ENCODE measurements at places on chromosomes 2 and 18.

GRCh38 chr2:195579776-195580555 lies 77.1 kb upstream of the SLC39A10 start:
- DNase-seq, result no peak

DNA sequence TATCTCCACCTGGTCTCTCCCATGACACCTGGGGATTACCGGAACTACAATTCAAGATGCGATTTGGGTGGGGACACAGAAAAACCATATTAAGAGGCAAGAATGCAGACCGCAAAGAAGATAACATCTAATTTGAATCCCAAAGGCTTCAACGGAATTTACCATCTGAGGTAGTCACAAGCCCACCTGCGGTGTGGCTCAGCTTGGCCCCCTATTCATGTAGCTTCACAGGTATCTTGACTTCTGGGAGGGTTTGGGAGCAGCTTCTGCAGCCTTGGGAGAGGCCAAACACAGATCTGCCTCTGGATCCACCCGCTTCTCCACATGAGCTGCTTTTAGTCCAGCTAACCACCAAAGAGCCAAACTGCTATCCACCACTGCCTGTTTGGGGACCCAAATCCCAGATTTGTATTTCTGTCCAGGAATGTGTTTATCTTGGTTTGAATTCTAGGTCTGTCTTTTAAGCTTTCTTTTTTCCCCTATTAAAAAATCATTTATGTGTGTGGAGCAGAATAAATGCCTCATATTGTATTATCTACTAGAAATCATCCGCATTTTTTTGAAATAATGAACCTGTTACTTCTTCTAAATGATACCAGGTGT lies 247.6 kb downstream of the DLGAP1 start:
- no peak for DNase-seq

- DNase-seq, result no peak
Observed at GRCh38 chr2:38108907-38109731, 33.2 kb upstream of the CYP1B1 start.

DNA sequence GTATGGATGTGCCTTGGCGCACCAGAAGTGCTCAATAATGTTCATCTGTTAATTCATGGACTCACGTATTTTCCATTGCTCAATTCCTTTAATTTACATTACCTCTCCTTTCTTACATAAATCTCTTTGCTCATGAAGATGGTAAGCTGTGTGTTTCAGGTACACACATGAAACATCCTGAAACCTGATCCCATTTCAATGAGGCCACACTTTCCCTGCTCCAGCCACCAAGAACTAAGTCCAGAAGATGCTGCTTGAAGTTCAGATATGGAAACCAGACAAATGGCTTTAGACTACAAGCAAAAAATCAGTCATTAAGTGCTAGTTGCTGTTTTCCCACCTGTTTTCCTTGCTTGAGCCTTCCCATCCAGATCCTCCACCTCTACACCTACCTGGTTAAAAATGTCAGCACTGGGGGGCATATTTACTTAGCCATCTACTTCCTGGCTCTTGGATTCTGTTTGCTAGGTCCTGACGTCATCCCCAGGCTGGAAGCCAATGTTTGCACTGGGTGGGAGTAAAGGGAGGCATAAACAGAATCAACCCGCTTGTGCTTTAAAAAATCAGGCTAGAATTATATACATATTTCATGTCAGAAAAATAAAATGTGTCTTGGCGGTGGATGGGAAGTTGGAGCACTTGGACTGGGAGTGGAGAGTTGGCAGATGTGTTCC lies 309.7 kb downstream of the OSR1 start:
- no peak for DNase-seq

DNA sequence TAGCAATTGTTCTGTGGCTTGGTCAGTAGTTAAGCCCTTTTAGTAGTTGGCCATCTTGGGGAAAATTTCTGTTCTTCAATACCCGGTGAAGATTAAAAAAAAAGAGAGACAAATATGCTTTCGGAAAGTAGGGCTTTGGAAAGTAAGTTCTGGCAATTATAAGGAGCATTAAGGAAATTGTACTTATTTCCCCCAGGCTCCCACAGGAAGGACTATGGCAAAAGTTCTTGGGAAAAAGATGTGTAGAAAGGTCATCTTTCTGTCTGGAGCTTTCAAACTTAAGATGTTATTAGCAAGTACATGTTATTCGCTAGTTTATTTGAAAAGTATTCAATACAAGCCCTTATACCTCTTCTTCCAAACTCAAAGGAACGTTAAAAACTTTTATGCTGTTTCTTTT lies 144.5 kb downstream of the MTX2 start:
- DNase-seq, result no peak

GRCh38 chr2:25276569-25277465 lies 64.9 kb downstream of the DNMT3A start:
- peak; percentile 66 for DNase-seq

DNA sequence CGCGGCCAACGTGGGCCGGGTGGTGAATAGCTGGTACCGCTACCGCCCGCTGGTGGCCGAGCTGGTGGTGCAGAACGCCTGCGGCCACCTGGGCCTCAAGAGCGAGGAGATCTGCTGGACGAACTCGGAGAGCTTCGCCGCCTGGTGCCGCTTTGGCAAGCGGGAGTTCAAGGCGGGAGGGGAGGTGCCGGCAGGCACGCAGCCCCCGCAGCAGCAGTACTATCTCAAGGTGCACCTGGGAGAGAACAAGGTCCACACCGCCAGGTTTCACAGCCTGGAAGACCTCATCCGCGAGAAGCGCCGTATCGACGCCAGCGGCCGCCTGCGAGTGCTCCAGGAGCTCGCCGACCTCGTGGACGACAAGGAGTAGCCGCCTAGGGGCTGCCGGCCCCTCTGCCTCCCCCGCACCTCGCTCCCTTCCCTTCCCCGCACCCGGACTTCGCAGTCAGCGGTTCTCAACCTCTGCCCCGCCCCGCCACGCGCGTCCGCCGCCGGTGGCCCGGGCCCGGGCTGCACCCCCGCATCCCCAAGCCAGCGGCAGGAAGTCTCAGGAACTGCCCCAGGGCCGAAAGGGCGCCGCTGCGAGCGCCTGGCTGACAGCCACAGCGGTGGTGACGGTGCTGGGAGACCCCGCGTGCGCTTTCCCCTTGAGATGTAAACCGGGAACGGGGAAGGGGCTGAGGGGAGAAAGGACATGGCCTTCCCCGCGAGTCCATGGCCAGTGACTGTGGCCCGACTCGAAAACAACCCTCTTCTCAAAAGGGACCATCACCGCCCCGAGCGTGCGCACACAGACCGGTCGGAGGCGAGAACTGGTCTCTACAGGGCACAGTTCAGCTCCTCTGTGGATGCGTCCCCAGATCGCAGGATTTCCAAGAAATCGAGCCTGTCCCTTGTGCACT lies 2.2 kb downstream of the LRATD1 start:
- peak; percentile 75 for DNase-seq

- DNase-seq, result no peak
Observed at GRCh38 chr2:121245120-121245820, 39.7 kb downstream of the TFCP2L1 start.

- DNase-seq, result no peak
Observed at GRCh38 chr2:71588497-71589170, 135.3 kb downstream of the DYSF start.

DNA sequence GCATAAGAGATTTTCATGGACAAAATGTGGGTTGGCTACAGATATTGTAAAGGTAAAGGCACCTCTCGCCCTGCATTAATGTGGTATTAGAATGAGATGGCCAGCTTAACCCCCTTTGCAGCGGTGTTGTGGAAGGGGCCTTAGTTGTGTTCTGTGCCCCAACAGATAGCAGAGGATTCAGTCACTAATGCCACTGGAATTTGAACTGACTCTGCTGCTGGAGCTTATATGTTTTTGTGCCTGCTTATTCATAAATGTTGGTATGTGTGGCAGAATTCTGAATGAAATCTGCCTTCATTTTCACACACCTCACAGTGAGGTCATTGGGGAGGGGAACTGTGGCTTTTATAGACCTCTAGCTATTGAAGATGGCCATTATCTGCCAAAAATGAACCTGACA lies 90.7 kb upstream of the ITGA6 start:
- no peak for DNase-seq

- no peak for DNase-seq
Observed at GRCh38 chr2:183179156-183179555, 54.9 kb downstream of the NUP35 start.

DNA sequence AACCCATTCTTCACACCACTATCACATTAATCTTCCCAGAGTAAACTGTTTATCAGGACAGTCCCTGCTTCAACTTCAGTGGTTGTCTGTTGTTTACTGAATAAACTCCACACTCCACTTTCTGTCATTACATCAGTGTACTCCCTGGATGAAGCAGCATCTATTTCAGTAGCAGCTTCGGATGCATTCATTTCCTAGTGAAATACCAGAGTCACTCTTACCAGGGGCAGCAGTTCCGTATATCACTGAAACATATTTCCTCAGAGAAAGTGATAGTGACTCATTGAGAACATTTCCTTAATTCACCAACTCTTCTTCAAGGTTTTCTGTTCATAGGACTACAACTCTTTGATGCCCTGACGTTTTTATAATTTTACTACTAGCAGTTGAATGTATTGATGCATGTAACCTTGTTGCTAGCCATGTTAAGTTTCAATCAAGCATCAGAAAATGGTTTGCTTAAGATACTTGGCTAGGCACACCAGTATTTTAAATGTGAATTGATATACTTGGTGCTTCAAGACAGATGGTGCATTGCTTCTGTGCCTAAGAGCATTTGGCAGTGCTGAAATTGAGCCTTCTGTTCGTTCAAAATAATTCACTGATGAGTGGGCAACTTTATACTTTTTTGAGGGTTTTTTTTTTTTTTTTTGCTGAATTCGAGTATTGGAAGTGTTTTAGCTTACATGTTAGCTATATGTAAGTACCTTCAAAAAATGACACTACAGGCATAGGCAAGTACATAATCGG lies 92.3 kb downstream of the UBE2E3 start:
- no peak for DNase-seq

GRCh38 chr2:1418566-1418965 lies 5.3 kb downstream of the TPO start:
- no peak for DNase-seq

GRCh38 chr2:229832510-229832898 lies 89.3 kb downstream of the TRIP12 start:
- no peak for DNase-seq

DNA sequence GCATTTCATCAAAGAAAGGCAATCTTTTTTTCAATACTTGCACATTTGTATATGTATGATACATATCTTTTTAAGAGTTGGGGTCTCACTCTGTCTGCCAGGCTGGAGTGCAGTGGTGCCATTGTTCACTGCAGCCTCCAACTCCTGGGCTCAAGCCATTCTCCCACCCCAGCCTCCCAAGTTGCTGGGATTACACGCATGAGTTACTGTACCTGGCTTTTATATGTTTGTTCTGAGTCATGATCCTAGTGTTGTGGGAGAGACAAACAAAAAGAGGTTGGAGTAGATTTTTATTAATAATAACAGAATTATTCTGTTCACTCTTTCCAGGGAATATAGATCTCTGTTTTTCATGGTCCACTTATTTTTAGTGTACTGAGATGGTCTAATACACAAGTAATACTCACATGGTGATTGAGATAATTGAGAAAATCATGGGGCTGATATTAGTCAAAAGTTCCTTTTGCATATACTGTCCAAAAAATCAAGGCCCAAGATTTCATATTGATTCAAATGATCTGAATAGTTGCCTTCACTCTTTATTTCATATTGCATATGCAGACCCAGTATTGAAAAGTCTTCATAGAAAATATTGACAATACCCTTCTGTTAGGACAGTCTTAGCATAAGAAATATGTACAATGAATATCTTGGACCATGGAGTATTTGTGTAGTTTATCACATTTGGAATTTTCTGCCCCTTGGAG lies 138.3 kb downstream of the FMNL2 start:
- no peak for DNase-seq

DNA sequence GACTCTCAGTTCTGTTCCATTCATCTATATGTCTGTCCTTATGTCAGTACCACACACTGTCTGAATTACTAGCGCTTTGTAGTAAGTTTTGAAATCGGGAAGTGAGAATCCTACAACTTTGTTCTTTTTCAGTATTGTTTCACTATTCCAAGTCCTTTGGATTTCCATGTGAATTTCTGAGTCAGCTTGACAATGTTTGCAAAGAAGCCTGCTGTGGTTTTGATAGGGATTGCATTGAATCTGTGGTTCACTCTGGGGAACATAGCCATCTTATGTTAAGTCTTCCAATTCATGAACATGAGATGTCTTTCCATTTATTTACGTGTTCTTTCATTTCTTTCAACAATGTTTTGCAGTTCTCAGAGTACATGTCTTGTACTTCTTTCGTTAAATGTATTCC lies 15.0 kb downstream of the SLC3A1 start:
- no peak for DNase-seq

DNA sequence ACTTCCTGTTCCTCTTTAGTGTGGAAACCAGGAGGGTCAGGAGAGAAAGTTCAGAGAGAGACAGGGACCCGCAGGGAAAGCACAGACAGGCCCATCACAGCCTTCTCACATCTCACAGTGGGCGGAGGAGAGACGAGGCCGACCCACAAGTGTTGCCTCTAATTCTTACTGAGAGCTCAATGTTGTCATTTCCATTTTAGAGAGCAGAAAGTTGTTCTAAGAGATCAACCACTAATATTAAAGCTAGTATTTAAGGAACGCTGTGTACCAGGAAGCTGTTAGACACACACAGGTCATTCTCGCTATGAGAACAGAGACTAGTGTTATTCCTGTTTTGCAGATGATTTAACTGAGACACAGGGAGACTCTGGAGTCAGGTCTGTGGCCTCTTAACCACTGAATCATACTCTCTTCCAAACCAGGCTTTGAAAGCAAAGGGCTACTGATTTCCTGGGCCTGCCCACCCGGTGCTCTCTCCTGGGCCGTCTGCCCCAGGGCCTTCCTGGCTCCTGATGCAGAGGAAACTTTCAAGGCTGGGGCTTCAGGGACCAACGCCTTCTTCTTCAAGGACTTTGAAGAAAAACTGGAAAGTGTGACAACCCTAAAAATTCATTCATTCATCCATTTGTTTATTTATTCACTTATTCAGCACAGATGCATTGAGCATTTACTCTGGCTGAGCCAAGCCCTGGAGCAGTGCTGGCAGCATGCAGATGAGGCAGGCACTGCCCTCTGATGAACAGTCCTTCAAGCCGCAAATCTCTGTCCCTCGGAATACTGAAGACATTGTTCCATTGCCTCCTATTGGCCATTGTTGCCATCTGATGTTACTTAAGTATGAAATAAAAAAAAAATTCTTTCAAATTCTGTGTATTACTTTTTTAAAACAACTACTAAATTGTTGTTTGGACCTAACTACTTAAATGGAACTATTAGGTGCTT lies 37.2 kb upstream of the BIN1 start:
- DNase-seq, result peak; percentile 58

GRCh38 chr2:224612578-224612977 lies 27.4 kb upstream of the CUL3 start:
- no peak for DNase-seq

GRCh38 chr18:37166491-37166890 lies 337.6 kb downstream of the KIAA1328 start:
- no peak for DNase-seq

- DNase-seq, result no peak
Observed at GRCh38 chr2:8851811-8852560, 14.6 kb upstream of the KIDINS220 start.

GRCh38 chr2:121237980-121238665 lies 46.9 kb downstream of the TFCP2L1 start:
- no peak for DNase-seq

GRCh38 chr18:34710934-34711333 lies 836 bp downstream of the DTNA start:
- DNase-seq, result peak; percentile 26

GRCh38 chr2:144707736-144708326 lies 187.9 kb upstream of the ZEB2 start:
- DNase-seq, result no peak
